Stimulated activated CD4-positive, alpha-beta T cell treated with anti-CD3 and anti-CD28 coated beads, Interleukin-4, amount 100 ng/mL, for 4 hours (primary cell): ENCODE measurements at places on chromosomes 3 and 15.

DNA sequence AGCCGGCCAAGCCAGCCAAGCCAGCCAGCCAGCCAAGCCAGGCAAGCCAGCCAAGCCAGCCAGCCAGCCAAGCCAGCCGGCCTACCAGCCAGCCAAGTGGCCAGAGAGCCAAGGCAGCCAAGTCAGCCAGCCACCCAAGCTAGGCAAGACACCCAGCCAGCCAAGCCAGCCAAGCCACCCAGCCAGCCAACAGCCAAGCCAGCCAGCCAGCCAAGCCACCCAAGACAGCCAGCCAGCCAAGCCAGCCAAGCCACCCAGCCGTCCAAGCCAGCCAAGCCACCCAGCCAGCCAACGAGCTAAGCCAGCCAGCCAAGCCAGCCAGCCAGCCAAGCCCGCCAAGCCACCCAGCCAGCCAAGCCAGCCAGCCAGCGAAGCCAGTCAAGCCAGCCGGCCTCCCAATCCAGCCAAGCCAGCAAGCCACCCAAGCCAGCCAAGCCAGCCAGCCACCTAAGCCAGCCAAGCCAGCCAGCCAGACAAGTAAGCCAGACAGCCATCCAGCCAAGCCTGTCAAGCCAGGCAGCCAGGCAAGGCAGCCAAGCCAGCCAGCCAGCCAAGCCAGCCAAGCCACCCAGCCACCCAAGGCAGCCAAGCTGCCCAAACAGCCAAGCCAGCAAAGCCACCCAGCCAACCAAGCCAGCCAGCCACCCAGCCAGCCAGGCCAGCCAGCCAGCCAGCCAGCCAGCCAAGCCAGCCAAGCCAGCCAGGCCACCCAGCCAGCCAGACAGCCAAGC is 200.5 kb downstream of the GOLGA6L6 start:
- DNase-seq, result no peak

GRCh38 chr15:26634319-26634718 is 138.5 kb downstream of the GABRB3 start:
- no peak for DNase-seq

GRCh38 chr3:3170998-3171397 is 8.5 kb downstream of the CRBN start:
- no peak for DNase-seq

- DNase-seq, result no peak
These were observed 47.0 kb downstream of the PLXNA1 start for GRCh38 chr3:127029658-127030507.

DNA sequence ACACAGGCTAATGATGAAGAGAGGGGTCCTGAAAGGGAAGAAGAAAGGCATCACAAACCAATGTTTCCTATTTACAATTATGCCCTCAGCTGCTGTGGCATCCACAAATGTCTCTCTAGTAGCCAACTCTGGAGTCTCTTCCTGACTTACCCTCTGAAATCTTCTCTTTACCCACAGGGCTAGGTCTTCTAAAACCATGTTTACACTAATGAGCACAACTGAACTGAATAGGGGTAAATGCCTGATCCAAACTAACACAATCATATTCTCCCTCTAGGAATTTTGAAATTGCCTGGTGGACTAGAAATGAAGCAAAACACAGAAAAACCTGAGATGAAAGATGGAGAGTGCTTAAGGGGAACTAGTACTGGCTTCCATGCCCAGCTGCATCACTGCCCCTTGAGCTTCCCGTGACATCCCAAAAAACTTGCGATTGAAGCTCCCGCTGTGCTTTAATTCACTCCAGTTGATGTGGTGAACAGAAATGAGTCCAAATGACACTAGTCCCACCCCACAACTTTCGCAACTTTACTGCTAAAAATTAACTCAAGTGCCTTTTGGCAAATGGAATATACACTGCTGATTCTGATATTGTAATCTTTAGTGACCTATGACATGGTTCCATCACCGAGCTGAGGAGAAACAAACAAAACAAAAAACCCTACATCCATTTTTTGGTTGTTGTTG is 32.8 kb downstream of the CFAP20DC start:
- DNase-seq, result no peak

- no peak for DNase-seq
These were observed 109.7 kb downstream of the LRRK1 start for GRCh38 chr15:101028772-101029438.

- DNase-seq, result no peak
These were observed 126.5 kb downstream of the SUCNR1 start for GRCh38 chr3:151999936-152000335.

- DNase-seq, result no peak
These were observed 34.5 kb upstream of the ABHD10 start for GRCh38 chr3:111944372-111944771.

- no peak for DNase-seq
These were observed 200.3 kb upstream of the UMPS start for GRCh38 chr3:124529826-124530571.

DNA sequence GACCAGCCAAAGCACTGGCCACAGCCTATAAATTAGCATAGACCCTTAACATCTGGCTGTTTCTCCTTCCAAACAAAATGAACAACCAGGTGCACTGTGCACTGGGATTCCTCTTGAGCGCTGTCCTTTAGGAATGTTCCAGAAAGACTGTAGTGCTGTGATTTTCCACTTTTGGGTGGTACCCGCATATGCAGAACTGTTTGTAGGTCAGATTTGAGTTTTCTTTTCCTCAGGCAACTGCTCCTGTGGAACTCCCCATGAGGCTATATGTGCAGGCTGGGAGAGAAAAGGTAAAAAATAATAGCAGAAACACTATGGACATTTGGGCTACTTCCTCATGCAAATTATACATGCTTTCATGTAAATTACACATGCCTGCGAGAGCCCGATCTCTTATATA is 139.1 kb downstream of the CHST2 start:
- DNase-seq, result no peak

- DNase-seq, result no peak
These were observed 34.4 kb upstream of the GLCE start for GRCh38 chr15:69126054-69126469.

DNA sequence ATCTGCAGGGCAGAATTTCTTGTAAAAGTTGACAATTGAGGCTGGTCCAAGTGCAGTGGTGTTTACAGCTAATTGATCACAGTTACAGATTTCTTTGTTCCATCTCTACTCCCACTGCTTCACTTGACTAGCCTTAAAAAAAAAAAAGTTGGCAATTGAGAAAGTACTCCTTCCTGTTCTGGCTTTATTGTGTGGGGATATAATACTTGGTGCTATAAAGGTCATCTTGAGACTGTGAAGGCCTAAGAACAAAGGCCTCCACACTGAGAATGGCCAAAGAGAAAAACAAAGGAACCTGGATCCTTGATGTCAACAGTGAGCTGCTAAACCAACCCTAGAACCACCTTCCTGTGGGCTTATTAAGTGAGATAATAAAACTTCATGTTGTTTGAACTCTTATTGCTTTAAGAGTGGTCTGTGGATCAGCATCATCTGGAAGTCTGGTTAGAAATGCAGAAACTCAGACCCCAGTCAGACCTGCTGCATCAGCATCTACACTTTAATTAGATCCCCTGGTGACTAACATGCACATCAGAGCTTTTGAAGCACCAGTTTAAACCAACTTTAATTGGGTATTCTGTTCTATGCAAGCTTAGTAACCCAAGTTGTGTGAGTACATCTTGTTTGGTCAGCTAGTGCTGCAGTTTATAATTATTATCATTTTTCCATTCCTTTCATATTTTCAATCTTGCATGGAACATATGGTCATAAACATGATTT is 55.2 kb downstream of the TMOD3 start:
- no peak for DNase-seq

- no peak for DNase-seq
These were observed 239.9 kb upstream of the TBC1D5 start for GRCh38 chr3:17982211-17982880.

GRCh38 chr15:27820232-27820631 is 278.9 kb downstream of the OCA2 start:
- DNase-seq, result no peak

- DNase-seq, result no peak
These were observed 154.3 kb downstream of the PLCL2 start for GRCh38 chr3:17038900-17039553.

GRCh38 chr15:101813803-101814534 is 2.0 kb downstream of the OR4F15 start:
- DNase-seq, result no peak

GRCh38 chr3:132228923-132229322 is 88.3 kb upstream of the ACP3 start:
- DNase-seq, result no peak

DNA sequence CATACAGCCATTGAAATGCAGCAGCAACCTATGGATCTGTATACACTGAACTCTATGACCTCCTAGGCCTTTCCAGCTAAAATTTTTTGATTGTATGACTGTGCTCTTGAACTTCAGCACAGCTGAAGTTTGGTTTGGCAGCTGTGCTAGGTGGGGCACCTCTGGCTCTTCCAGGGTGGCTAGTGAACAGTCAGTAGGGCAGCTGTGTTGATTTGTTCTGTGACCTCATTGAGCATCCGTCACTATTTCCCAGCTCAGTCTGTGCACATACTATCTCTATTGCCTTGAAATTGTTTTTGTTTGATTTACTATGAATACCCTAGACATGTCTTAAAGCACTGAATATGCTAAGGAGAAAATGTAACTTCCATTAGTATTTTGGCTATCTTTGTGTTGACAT is 363.2 kb upstream of the NAALADL2 start:
- no peak for DNase-seq

GRCh38 chr3:137264071-137264820 is 306.5 kb downstream of the IL20RB start:
- DNase-seq, result no peak

DNA sequence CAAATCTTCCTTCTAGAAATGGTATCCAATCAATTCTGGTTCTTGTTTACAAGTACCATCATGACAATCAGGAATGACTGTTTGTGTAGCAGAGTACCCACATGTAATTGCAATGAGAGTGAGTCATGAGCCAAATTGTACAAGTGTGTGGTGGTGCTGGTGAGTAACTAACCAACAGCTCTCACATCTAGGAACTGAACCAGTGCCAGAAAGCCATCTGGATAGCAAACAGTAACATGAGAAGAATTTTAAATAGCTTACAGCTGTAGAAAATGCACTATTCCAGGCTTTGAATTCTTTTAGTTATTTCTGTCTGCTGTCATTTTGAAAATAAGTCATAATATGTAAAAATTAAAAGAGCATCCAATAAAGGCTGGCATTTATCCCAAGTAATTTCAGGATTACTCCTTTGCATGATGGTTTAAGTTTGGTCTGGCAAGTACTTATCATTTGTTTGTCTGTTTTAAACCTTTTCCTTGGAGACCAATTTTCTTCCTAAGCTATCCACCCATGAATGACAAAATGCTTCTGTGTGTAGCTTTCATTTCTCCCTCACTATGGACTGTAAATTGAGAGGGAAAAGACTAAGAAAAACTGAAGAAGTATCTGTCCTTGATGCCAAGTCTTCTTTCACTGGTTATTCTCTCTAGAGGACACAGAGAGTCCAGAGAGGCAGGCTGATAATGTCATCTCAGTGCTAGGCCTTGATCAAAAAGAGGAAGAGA is 60.0 kb downstream of the PIK3CB start:
- DNase-seq, result no peak

DNA sequence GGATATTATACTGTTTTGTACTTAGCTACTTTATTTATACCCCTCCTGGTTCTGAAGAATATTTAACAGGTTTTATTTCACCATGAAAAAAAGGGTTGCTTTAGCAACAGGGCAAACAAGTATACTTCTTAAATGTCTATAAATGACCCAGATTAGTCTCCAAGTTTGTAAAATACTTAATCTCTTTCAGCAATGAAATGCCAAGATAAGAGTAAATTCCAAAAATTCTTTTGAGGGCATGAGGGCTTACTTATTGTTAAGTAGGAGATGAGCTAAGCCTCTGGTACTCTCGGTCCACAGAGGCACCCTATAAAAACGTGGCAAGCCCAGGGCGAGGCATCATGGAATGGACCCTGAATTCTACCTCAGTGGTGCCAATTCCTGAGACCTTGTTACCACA is 264.8 kb upstream of the NSMCE3 start:
- DNase-seq, result no peak

- DNase-seq, result no peak
These were observed 891 bp downstream of the EXOG start for GRCh38 chr3:38497031-38497430.

DNA sequence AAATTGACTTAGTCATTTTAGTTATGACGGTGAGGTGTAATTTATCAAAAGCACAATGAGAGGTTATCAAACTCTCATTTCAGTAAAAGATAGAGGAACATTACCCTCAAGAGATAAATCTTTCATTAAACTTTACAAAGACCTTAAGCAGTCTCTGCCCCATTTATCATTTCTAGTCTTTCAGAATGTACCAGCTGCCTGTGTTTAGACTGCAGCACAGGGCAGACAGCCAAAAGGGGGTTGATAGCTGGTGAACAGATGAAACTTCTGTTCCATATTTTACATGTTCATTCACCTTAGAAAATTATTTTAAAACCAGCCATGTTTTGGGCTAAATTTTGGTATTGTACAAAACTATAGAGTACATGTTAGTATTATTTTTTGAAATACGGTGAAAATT is 514.6 kb upstream of the CNTN3 start:
- DNase-seq, result no peak

GRCh38 chr3:129615751-129616281 is 9.3 kb upstream of the PLXND1 start:
- DNase-seq, result no peak

- no peak for DNase-seq
These were observed 11.7 kb downstream of the MRPS22 start for GRCh38 chr3:139355476-139355875.

DNA sequence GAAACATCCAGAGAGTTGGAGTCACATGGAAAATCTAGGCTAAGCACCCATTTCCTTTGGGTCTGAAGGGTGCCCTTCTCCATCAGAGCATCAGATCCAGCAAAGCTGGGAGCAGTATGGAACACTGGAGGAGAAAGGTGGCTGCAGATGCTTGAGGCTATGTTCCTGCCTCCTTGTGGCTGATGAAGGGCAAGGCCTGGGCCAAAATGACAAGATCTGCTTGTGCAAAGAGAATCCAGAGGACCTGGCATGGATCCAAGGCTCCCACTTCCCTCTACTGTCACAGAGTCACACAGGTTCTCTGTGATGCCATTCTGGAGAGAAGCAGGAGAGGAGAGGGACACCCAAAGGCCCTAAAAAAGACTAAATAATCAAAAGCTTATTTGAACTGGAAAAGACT is 9.2 kb upstream of the ATP8B4 start:
- no peak for DNase-seq

- no peak for DNase-seq
These were observed 198.6 kb upstream of the NR2E3 start for GRCh38 chr15:71611553-71612396.

GRCh38 chr3:55884491-55885285 is 397.6 kb upstream of the WNT5A start:
- DNase-seq, result no peak

GRCh38 chr3:14730703-14731382 is 55.9 kb downstream of the C3orf20 start:
- DNase-seq, result no peak

GRCh38 chr3:116770815-116771450 is 61.4 kb downstream of the TUSC7 start:
- DNase-seq, result peak; percentile 0

- no peak for DNase-seq
These were observed 37.4 kb downstream of the CPN2 start for GRCh38 chr3:194313560-194314387.

DNA sequence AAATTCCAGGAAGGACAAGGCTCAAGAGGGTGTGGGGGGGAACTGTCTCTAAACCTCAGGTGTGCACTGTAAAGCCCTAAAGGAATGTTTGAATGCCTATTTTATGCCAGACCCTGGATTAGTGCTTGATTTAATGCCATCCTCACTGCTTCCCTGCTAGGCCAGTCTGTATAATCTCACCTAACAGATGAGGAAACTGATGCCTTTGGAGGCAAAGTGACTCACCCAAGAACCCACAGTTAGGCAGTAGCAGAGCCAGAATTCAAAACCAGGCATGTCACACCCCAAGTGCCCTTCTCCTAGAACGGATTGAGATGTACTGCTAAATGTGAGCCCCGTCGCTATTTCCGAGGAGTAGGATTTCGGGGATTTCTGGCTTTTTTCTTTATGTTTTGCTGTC is 7.8 kb downstream of the CAMK1 start:
- no peak for DNase-seq
